H4 (cell line): ENCODE measurements at places on chromosomes 12 and 14. TPM values are rescaled to one million over a fixed set of nuclear protein-coding genes. Genes with fewer than 3 reads are reported as not detected.

The NTS gene
- total RNA-seq, result 0.08 TPM in 1 of 2 replicates, not detected in the other

DNA sequence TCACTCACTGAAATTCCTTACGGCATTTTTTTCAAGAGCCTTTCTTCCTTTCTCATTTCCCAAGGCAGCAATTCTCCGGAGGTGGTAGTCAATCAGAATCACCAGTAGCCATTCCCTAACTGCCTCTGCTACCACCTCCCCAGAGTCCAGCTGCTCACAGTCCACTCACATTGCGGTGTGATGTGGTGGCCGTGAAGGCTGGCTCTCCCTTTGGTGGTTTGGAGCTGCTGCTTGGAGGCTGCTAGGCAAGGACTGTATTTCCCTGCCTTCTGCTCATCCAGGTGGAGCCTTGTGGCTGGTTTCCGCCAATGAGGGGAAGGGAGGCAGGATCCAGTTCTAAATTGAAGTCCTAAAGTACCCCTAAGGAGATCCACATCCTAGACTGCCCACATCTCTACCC lies 222.0 kb downstream of the ANO2 start:
- DNase-seq, result no peak

DNA sequence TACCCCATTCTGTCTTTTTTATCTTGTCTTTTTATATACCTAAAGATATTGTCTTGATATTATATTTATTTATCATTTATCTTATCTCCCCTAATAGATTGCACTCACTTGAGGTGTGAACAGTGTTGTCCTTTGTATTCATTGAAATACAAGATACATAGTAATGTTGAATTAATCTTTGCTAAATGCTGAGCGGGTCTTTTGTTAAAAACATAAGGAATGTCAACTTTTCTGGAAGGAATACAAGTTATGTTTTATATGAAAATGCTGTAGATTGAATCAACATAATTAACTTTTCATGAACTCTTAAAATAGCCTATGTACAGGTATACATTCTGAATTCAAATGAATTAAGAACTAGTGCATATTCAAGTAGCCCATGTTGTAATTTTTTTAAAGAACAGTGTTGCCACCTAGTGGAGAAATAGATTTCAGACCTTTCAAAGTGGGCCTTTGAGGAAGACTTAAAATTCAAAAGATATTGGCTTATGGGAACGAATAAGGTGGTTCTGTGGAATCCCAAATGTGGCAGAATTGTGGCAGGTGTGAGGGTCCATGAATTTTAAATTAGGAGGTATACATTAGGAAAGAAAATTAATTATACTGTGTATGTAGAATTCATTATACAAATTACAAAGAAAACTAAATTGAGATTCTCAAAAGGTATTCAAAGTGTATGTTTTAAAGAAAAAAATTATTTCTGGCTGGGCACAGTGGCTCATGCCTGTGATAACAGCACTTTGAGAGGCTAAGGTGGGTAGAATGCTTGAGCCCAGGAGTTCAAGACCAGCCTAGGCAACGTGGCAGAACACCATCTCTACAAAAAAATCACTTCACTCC lies 19.1 kb downstream of the BBOF1 start:
- DNase-seq, result peak; percentile 38

GRCh38 chr14:105525861-105526775 lies at the start of gene TMEM121:
TMEM121 (plus strand) TSS chr14:105526583; CDS start chr14:105528835, 2,252 bp downstream.
- DNase-seq, result peak; percentile 51

GRCh38 chr14:92386637-92387036 lies 63.7 kb downstream of the SLC24A4 start:
- DNase-seq, result no peak

GRCh38 chr14:50062438-50063085 lies 53.8 kb downstream of the VCPKMT start:
- peak; percentile 83 for DNase-seq

- no peak for DNase-seq
Measured at GRCh38 chr12:76876696-76877229, 2.1 kb downstream of the CSRP2 start.

DNA sequence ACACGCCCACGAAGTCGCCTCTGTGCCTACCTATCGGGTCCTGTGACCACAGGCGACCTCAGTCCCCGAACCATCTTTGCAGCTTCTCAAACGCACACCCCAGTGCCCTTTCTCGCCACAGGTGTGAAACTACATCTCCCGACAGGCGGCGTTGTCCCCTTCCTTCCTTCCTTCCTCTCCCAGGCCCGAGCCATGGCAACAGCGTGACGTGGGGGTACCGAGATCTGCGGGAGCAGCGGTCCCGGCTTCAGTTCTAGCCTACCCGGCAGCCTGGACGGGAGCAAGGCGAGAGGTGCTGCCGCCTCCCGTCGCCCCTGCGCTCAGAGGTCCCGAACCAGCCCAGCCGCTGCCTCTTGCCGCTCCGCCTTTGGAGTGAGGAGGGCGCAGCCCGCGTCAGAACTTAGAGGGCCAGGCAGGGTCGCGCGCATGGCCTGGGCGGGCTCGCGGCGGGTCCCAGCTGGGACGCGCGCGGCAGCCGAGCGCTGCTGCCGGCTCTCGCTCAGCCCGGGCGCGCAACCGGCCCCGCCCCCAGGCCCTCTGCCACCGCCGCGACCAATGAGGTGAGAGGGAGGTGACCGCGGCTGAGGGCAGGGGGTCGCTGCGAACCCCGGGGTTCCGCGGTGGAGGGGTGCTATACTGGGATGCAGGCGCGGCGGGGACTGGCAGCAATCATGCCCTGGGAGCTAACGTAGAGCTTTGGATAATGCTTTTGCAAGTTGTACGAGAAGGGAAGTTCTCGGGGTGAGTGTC lies at the start of gene COQ10A:
TSS of gene COQ10A (plus strand) at position 250 of the 750 bp plus-strand sequence. CDS start at position 427, 177 bp downstream.
- DNase-seq, result peak; percentile 84
